ENCODE measurements at places on chromosomes 7 and 10.

- no peak for DNase-seq
Measured at GRCh38 chr7:72003236-72003635, 408.9 kb downstream of the CALN1 start.

- no peak for DNase-seq
Measured at GRCh38 chr10:128734161-128734560, 607.9 kb upstream of the MKI67 start.

DNA sequence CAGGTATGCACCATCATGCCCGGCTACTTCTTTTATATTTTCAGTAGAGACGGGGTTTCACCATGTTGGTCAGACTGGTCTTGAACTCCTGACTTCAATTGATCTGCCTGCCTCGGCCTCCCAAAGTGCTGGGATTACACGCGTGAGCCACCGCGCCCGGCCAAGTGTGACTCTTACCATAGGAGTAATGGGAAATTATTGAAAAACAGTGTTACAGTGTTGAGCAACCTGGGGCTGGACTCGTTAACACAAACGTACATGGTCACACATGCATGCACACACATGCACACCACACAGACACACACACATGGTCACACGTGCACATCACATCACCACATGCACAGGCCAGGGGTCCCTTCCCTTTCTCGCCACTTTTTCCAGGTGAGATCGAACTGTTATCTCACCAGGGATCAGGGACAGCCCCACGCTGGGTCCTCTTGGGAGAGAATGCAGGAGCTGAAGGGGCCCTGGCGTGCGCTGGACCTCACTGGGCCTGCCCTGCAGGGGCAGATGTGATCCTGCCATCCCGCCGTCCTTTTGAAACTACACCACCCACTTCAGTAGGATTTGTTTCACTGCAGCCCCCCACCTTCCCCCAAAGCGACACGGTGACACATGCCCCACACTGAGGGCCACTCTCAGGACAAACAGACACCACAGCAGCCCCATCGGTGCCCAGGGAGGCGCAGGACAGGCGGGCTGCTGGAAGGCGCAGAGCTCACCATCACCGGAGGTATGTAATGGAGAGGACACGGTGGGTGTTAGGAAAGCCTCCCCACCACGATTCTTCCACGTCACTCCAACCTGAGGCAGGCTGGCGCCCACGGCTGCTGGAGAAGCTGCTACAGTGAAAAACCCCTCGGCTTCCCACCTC is 10.2 kb downstream of the RADIL start:
- DNase-seq = no peak

DNA sequence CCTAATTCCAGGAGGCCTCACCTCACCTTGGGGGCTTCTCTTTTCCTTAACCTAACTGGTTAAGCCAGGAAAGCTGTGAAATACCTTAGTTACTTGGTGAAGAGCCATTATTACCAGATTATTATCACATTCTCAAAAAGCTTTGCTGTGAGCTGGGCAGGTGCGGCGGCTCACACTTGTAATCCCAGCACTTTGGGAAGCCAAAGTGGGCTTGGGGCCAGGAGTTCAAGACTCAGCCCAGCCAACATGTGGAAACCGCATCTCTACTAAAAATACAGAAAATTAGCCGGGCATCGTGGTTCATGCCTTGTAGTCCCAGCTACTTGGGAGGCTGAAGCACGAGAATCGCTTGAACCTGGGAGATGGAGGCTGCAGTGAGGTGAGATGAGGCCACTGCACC is 102.4 kb upstream of the KLF6 start:
- DNase-seq = no peak

- DNase-seq = no peak
Measured at GRCh38 chr10:43058716-43059335, 18.0 kb upstream of the RET start.

DNA sequence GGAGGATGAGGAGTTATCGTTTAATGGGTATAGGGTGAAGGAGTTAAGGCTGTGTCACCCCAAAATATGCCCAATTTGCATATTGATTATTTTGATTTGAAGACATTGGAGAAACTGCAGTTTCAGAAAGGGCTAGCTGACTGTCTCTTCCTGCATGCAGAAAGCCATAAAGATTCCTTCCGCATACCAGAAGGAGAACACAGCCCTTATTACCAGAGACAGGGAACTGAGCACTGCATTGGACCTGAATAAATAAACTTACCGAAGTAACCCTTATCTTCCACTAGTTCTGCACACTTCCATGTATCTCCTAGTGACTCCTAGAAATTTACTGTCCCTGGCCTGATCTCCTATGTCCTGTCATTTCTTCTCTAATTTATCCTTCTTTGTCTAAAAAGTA is 821.9 kb upstream of the AUTS2 start:
- no peak for DNase-seq

DNA sequence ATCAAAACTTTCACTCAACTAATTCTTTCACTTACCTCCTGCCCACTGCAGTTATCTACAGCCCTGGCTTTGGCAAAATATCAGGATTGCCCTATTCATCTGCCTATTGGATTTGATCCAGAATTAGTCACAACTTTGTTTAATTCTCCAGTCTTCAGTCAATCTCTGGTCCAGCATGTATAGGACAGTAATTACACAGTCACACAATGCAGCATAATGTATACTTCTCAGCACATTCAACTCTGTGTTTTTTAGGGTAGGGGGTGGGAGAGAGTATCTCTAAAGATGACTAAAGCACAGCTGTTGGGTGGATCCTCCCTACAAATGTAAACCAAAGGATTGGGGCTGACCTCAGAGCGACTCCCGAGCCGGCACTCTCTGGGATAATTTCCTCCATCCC is 17.7 kb upstream of the NRP1 start:
- no peak for DNase-seq

- DNase-seq = peak; percentile 89
Measured at GRCh38 chr7:139095194-139095659, 14.3 kb downstream of the ZC3HAV1 start.

GRCh38 chr10:47321521-47322195 is 596 bp upstream of the GDF2 start:
- DNase-seq = no peak

DNA sequence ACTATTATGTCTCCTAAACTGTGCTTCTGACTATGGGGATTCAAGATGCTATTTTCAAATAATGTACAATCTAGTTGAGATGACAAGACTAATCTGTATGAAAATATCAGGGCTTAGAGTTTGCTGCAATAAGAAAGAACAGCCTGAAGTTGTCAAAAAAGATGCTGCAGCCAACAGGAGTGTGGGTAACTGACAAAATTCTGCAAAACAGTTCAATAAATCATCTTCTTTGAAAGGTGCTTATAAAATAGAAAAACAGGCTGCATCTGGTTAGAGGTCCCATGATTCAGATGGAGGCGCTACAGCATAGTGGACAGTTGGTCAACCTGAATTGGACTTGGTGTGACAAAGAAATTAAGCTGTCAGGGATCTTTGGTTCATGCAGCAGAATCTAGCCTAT is 511.0 kb downstream of the XPNPEP1 start:
- no peak for DNase-seq

- no peak for DNase-seq
Measured at GRCh38 chr10:112177247-112177646, 6.3 kb downstream of the GPAM start.

- DNase-seq = no peak
Measured at GRCh38 chr7:117338020-117338419, 15.2 kb upstream of the WNT2 start.
